Immature natural killer cell (primary cell): ENCODE measurements at places on chromosomes 3 and 15. TPM values are rescaled to one million over a fixed set of nuclear protein-coding genes. Genes with fewer than 3 reads are reported as not detected.
A peak's percentile ranks its signal among the peaks of the same experiment; 100 is the strongest.

GRCh38 chr3:128383316-128384235, 83.1 kb downstream of the DNAJB8 start:
- H3K27ac ChIP-seq = no peak overlapping the region
- H3K4me3 ChIP-seq = no peak overlapping the region
- DNase-seq = no peak
- peaks cover 37% of the 10 kb centered on the region for H3K4me1 ChIP-seq
- peaks cover 3% of the 10 kb centered on the region for H3K27me3 ChIP-seq

DNA sequence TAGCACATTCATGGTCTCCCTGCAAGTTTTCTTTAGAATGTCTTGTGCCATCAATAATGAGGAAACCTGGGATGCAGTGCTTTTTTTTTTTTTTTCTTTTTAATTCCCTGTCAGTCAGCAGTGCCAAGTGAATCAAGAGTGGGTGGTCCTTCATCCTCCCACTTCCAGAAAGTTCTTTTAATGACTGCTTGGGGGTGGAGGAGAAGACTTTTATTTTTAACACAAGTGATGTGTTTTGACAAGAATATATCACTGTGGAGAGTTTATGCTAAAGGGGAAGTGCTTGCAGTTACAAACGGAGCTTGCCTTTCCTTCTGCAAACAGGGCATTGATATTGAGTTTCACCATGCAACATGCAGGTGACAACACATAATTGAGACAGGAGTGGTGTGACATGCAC, 69.7 kb downstream of the CACNA2D3 start:
- H3K4me1 ChIP-seq = no peaks in the 10 kb centered on the region
- no peak overlapping the region for H3K27ac ChIP-seq
- H3K4me3 ChIP-seq = no peak overlapping the region
- H3K27me3 ChIP-seq = peaks cover 2% of the 10 kb centered on the region

DNA sequence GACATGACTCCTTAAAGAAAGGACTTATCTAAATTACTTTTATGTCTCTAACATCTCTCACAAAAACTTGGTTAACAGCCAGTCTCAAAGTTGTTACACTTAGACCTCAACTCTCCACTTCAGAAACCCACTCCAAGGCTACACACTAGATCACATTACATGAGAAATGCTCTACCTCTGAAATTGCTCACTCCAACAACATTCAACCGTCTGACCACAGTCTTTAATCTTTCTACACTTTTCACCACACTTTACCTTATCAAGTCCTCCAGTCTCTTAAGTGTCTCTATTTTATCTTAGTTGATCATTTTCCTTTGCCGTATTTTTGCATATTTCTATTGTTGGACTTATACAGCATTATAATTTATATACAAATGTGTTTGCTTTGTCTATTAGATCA, 5.8 kb downstream of the SLC12A6 start:
- peak overlapping the region; percentile 72 for H3K27ac ChIP-seq
- DNase-seq = peak; percentile 63
- peaks cover 71% of the 10 kb centered on the region for H3K4me1 ChIP-seq
- peak overlapping the region; percentile 44 for H3K4me3 ChIP-seq
- no peaks in the 10 kb centered on the region for H3K36me3 ChIP-seq
- peaks cover 6% of the 10 kb centered on the region for H3K27me3 ChIP-seq

DNA sequence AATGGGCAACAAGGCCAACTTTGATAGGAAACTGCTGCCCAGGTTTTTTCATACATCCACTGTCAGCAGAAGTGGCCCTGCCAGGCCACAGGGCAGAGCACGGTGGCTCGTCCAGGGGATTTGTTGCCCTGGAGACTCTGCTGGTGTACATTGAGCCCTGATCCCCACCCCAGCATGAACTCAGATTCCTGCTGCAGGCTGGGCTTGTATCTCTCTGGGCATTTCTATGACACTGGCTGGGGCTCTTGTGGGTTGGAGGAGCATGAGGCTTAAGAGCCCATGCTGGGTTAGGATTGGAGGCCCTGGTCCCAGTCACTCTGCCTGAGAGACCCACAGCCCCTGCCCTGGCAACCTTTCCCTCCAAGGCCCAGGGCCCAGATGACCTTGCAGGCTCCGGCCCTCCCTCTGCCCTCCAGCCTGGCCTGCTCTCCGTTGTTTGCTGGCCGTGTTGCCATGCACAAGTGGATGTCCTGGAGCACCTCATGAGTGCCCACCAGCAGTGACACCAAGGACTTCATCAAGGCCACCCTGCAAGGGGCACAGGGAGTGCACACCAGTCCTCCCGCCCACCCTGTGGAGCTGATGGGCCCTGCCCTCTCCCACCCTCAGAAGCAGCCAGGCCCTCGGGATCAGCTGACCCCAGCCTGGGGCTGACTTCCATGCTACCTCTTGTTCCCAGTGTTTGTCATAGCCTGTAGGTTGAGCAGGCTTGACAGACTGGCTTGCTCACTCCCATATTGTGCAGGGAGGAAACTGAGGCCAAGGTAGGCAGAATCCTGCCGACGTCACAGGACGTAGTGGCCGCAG, 58.2 kb downstream of the ZNF445 start:
- H3K27me3 ChIP-seq = peaks cover 2% of the 10 kb centered on the region
- no peak overlapping the region for H3K4me3 ChIP-seq
- H3K27ac ChIP-seq = peak overlapping the region; percentile 40
- no peaks in the 10 kb centered on the region for H3K4me1 ChIP-seq

DNA sequence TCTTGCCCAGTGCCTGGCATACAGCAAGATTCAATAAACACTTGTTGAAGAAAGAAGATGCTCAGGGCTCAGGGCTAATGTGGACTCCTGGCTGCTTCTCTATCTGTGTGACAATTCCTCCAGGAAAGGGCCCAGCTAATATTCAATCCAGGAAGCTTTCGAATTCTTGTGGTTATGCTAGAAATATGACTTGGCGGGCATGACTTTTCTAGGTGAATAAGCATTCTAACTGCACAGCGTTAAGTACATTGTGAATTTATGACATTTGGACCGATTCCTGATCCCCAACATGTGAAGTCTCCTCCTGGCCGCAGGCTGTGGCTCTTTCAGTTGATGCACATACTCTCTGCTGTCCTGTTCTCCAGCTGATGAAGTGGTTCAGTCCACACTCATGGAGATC, 117.0 kb downstream of the IMPG2 start:
- peaks cover 2% of the 10 kb centered on the region for H3K27me3 ChIP-seq
- H3K36me3 ChIP-seq = no peaks in the 10 kb centered on the region
- H3K4me3 ChIP-seq = no peak overlapping the region
- H3K4me1 ChIP-seq = no peaks in the 10 kb centered on the region

GRCh38 chr3:107796791-107797190, 274.0 kb downstream of the BBX start:
- peak; percentile 30 for DNase-seq
- peak overlapping the region; percentile 53 for H3K27ac ChIP-seq
- H3K27me3 ChIP-seq = peaks cover 2% of the 10 kb centered on the region
- peaks cover 48% of the 10 kb centered on the region for H3K36me3 ChIP-seq

- peak overlapping the region; percentile 98 for H3K27ac ChIP-seq
- peaks cover 99% of the 10 kb centered on the region for H3K4me1 ChIP-seq
- peaks cover 2% of the 10 kb centered on the region for H3K27me3 ChIP-seq
- no peaks in the 10 kb centered on the region for H3K36me3 ChIP-seq
- H3K4me3 ChIP-seq = peak overlapping the region; percentile 72
Observed at GRCh38 chr15:68791431-68792283, 29.0 kb downstream of the ANP32A start.

DNA sequence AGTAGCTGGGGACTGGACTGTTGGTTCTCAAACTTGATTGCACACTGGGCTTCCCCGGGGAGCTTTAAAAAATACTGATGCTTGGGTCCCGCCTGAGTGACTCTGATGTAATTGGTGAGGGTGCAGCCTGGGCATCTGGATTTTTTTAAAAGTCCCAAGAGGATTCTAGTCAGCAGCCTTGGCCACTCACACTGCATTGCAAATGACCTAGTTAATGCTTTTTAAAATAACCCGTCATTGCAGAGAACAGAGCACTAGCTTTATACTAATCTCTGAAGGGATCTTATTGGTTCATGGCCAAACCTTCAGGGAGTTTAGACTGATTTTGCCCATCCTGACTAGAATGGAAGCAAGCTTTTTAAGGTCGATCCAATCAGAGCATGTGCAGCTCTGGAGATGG, 310.6 kb upstream of the PROK2 start:
- no peak for DNase-seq
- peaks cover 10% of the 10 kb centered on the region for H3K27me3 ChIP-seq
- H3K36me3 ChIP-seq = no peaks in the 10 kb centered on the region
- H3K4me3 ChIP-seq = no peak overlapping the region
- no peak overlapping the region for H3K27ac ChIP-seq

DNA sequence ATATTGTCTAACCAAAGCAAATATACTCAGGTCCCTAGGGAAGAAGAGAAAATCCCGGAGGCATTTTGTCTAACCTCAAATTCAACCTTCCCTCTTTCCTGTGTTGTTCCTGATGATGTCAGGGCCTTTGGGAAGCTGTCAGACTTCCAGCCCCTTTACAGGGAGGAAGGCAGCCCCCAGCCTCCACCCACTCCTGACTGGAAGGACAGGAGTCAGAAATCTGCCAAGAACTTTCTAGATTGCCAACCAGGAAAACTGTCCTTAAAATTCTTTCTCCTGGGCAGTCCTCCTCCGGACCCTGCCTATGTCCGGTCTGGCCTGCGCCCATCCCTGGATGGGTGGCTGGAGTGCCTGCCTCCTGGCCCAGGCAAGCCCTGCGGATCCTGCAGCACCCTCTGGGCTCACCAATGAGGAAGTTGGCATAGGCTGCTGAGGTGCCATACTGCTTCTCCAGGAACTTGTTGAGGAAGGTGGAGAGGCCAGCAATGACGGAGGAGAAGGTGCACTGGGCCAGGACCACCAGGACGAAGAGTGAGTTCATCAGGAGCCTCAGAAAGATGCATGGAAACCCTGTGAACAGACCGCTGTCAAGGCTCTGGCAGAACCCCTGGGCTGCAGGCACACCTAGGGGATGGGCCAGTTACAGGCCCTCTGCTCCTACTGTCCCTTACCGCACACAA, 52.6 kb upstream of the RAB6B start:
- peaks cover 3% of the 10 kb centered on the region for H3K27me3 ChIP-seq
- no peak overlapping the region for H3K4me3 ChIP-seq
- no peaks in the 10 kb centered on the region for H3K36me3 ChIP-seq
- DNase-seq = no peak

- no peaks in the 10 kb centered on the region for H3K27me3 ChIP-seq
- no peaks in the 10 kb centered on the region for H3K4me1 ChIP-seq
- H3K36me3 ChIP-seq = no peaks in the 10 kb centered on the region
- no peak for DNase-seq
Observed at GRCh38 chr3:212432-212831, 15.9 kb downstream of the CHL1 start.

GRCh38 chr15:69524296-69524695, 71.7 kb downstream of the RPLP1 start:
- H3K4me3 ChIP-seq = no peak overlapping the region
- H3K27ac ChIP-seq = no peak overlapping the region
- no peak for DNase-seq
- H3K27me3 ChIP-seq = peaks cover 11% of the 10 kb centered on the region
- H3K36me3 ChIP-seq = no peaks in the 10 kb centered on the region

GRCh38 chr15:35827911-35828310, 281.9 kb upstream of the DPH6 start:
- H3K27me3 ChIP-seq = peaks cover 2% of the 10 kb centered on the region
- H3K4me1 ChIP-seq = no peaks in the 10 kb centered on the region
- DNase-seq = no peak

DNA sequence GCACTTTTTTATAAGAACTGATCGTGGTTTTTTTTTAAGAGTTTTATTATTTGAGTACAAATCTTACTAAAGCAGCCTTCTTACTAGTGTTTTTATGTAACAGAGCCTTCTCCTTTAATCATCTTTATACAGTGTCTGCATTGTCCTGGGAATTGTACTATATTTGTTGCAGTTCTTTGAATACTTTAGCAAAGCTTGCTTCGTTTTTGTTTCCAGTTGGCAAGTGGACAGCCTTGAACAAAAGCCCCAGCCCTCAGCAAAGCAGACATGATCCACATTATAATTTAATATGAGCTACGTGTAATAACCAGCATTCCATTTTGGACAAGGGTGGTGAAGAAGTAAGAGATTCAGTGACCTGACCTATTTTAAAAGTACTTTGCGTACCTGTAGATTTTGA, 112.2 kb upstream of the FLNB start:
- no peak for DNase-seq
- no peak overlapping the region for H3K27ac ChIP-seq
- no peaks in the 10 kb centered on the region for H3K4me1 ChIP-seq
- no peak overlapping the region for H3K4me3 ChIP-seq
- peaks cover 2% of the 10 kb centered on the region for H3K27me3 ChIP-seq
- peaks cover 16% of the 10 kb centered on the region for H3K36me3 ChIP-seq

- H3K4me3 ChIP-seq = peak overlapping the region; percentile 4
- peaks cover 45% of the 10 kb centered on the region for H3K4me1 ChIP-seq
- H3K27me3 ChIP-seq = no peaks in the 10 kb centered on the region
- no peaks in the 10 kb centered on the region for H3K36me3 ChIP-seq
- peak overlapping the region; percentile 76 for H3K27ac ChIP-seq
Observed at GRCh38 chr3:177337541-177338331, 140.5 kb upstream of the TBL1XR1 start.

The CHRM5 gene
- not detected for polyA plus RNA-seq

The SCN10A gene
- not detected for polyA plus RNA-seq

The IL12A gene
- 0.27 TPM for polyA plus RNA-seq

The FBXO40 gene
- polyA plus RNA-seq = not detected

The TMEM40 gene
- not detected for polyA plus RNA-seq

The TMEM212 gene
- polyA plus RNA-seq = not detected

The ATP10A gene
- polyA plus RNA-seq = 17.4 TPM

The KATNBL1 gene
- polyA plus RNA-seq = 24.7 TPM

The CPLX3 gene
- not detected for polyA plus RNA-seq

The CCDC80 gene
- polyA plus RNA-seq = not detected

The LRRC34 gene
- not detected for polyA plus RNA-seq

The GNAT1 gene
- polyA plus RNA-seq = not detected
